Esophagus squamous epithelium (tissue), 5 donors: ENCODE measurements at places on chromosomes 4 and X. TPM values are rescaled to one million over a fixed set of nuclear protein-coding genes. Genes with fewer than 3 reads are reported as not detected.

Gene TBX22
- total RNA-seq, result not detected

Gene TEX13B
- total RNA-seq, result not detected

Gene UCP1
- not detected for total RNA-seq

Gene PORCN
- 11.2 TPM for total RNA-seq

Gene ACSL1
- 69.2 TPM for total RNA-seq

Gene GYG2
- 1.7 TPM for total RNA-seq

Gene PSMD10
- 42.4 TPM for total RNA-seq

Gene SPATA18
- total RNA-seq, result 6.9 TPM

Gene FGFBP1
- 630 TPM for total RNA-seq

Gene ATP1B4
- not detected for total RNA-seq

Gene PDE6B
- 2.7 TPM for total RNA-seq

Gene BEX1
- total RNA-seq, result not detected

Gene NPY2R
- not detected for total RNA-seq

Gene CT45A5
- not detected for total RNA-seq

DNA sequence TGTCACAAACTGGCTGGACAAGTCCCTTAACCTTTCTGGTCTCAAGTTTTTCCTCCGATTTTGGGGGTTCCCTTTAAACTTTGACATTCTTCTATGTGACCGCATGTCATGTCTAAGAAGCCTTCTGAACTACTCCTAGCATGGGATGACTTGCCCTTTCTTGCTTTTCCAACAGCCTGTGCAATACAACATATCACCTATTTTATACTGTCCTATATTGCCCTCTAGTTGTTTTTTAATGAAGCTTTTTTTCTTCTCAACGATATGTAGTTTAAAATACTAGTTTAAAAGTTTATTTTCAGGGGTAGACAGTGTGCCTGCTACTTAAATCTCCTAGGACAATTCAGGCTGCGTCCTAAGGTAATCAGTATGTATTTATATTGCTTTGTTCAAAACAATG lies 1.0 kb upstream of the IGBP1 start:
- DNase-seq, result no peak

DNA sequence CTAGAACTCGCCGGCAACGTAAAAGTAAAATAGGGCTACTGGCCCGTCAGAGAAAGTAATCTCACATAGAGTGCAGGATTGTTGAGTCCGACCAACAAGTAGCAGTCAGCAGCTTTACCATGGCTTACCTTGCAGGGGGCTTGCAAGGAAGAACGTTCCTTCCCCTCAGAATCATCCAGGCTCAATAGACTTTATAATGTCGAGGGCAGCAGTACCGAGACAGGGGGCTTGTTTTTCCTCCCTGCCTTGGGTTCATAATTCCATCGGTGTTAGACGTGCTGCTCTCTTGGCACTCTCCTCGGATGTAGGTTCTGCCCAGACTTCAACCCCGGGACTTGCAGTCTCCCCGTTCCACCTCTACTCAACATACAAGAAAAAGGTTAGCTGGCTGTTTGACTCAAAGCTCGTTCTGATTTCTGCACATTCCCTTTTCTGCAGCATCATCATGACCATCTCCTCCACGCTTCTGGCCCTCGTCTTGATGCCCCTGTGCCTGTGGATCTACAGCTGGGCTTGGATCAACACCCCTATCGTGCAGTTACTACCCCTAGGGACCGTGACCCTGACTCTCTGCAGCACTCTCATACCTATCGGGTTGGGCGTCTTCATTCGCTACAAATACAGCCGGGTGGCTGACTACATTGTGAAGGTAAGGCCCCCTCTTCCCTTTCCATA lies 1.5 kb downstream of the SLC10A4 start:
- no peak for DNase-seq

DNA sequence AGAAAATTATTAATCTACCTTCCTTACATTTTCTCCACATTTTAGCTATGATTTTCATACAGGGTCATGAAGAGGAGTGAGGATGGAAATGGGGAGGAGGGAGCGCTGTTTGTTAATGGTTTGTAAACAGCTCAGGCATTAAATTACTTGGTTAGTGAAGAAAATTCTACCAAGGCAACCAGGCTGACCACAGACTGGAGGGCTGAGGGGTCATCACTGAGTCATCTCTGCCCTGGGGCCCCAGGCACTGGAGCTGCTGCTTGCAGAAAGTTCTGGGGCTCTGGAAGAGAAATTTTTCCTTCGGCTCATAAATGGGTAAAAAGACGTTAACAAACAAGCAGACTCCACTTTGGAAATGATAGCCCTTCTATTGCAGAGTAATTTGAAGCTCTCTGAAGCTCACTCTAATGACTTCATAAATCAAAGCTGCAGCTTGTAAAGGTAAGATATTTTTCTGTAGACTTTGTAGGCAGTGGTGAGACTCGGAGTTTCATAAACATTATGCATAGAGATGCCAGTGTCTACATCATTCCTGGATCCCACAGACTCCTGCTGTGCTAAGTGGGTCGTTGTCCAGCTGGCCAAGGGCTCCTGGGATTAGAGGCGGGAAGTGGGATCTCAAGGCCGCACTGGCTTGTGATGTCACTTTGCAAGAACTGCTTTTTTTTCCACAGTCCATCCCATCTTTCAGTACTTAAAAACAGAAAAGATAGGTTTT lies 159.6 kb downstream of the PTTG2 start:
- no peak for DNase-seq

- no peak for DNase-seq
These were observed 595.4 kb upstream of the AGA start for GRCh38 chr4:178037459-178038214.

- no peak for DNase-seq
These were observed 222.4 kb upstream of the VCX start for GRCh38 chrX:7620560-7620959.

DNA sequence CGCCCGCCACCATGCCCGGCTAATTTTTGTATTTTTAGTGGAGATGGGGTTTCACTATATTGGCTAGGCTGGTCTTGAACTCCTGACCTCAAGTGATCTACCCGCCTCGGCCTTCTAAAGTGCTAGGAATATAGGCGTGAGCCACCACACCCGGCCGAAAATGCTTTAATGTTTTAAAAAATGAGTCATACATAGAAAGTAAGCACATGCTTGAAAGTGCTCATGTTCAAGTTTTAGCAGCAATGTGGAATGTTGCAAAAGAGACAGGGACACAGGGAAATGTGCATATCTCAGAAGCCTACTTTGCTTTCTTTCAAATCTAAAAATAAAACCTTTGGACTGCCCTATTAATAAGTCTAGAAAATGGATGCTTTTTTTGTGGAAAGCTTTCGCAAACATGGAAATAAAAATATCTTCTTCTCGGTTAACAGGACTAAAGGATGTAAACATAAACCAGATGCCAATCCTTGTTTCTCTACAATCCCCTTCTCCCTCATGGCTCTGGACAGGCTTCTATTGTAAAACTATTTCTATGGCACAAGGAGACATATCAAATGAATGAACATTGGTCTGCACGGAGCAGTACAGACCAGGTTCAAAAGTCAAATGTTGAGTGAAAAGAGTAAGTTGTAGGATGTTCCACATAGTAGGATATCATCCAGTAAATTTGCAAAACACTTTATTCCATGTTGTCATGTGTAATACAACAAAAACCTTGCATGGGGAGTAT lies 15.0 kb downstream of the MECP2 start:
- no peak for DNase-seq

- DNase-seq, result no peak
These were observed 63.3 kb downstream of the TBC1D14 start for GRCh38 chr4:6972911-6973310.

GRCh38 chr4:181959121-181959520 lies 284.1 kb upstream of the TENM3 start:
- DNase-seq, result no peak

GRCh38 chrX:140815868-140816267 lies 106.3 kb downstream of the LINC00632 start:
- no peak for DNase-seq

DNA sequence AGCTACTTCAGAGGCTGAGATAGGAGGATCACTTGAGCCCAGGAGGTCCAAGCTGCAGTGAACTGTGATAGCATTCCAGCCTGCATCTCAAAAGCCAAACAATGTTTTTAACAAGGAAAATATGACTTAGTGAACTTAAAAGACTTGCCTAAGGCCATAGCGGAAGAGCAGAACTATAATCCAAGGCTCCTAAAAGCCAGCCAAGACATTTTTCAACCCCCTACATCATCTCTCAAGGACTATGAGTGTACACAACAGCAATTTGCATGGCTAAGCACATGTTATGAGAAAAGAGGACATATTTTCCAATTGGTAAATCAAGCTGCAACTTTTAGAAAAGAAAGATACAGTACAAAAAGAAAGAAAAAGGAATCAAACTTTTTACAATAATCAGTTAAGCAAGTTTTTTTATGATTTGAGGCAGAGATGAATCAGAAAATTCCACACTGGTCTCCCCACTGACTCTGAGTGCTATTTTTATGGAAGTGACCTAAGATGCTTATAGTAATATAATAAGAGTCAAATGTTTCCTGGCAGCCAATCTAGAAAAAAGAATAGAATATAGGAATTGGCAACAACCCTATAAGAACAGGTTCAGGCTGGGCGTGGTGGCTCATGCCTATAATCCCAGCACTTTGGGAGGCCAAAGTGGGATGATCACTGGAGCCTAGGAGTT lies 9.8 kb upstream of the ACOT9 start:
- DNase-seq, result no peak

GRCh38 chr4:182337366-182337765 lies 94.2 kb downstream of the TENM3 start:
- DNase-seq, result no peak

GRCh38 chr4:77082886-77083608 lies 7.3 kb upstream of the CCNI start:
- no peak for DNase-seq

GRCh38 chrX:78075787-78076389 lies 28.2 kb upstream of the PGK1 start:
- no peak for DNase-seq

- DNase-seq, result no peak
These were observed 211.5 kb downstream of the KDR start for GRCh38 chr4:54913751-54914526.

- DNase-seq, result no peak
These were observed 113.8 kb upstream of the NKX1-1 start for GRCh38 chr4:1519787-1520661.

DNA sequence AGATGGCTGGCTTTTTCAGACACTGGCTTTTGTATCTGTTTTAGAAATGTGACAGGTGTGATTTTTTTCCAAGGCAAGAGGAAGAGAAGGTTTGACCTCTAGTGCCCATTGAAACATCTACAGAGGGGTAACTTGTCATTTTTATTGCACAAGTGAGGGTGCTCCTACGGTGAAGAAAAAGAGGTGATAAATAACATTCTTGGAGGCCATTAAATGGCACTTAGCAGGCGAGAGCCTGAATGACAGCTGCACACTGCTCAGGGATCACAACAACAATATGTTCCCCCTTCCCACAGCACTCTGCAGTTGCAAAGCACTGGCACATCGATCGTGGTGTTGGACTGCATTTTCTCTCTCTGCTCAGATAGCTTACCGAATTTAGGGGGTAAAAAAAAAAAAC lies 22.9 kb downstream of the FAM184B start:
- DNase-seq, result no peak

- no peak for DNase-seq
These were observed 606.0 kb downstream of the BCOR start for GRCh38 chrX:39491548-39492297.

GRCh38 chr4:159070742-159071141 lies 32.1 kb upstream of the RAPGEF2 start:
- no peak for DNase-seq

DNA sequence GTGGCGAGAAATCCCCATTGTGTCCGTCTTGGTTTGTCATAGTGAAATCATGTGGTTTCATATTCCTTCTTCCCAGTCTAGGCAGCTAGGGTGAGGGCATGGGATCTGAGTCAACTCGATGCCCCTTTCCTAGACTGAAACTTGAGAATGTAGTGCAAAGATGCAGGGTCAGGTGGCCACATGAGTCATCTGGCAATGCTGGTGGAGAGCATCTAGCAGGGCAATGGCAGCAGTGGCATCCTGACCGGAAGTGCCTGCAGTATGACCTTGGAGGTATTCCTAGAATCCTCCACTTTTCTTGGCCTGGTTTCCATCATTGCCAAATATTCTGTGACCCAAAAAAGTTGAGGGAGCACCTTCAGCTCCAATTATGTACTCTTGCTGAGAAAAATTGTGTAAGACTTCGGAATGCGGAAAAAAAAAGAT lies 39.1 kb upstream of the TMEM184C start:
- no peak for DNase-seq

DNA sequence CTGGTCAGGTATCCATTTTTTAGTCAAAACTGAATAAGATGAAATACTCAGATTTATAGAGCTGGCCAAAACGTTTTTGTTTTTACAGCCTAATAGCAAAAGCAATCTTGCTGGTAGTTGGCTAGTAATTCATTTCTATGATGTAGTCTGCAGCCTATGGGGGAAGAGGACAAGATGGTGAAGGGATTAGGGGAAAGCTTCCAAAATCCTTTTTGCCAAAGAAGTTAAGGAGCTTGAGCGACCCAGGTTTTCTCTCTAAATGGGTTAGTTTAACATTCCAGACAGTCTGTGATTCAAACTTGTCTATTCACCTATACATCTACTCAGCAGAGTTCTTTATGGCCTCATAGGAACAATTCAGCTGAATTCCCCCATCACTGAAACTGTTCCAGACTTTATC lies 89.8 kb upstream of the SPRY1 start:
- DNase-seq, result no peak

DNA sequence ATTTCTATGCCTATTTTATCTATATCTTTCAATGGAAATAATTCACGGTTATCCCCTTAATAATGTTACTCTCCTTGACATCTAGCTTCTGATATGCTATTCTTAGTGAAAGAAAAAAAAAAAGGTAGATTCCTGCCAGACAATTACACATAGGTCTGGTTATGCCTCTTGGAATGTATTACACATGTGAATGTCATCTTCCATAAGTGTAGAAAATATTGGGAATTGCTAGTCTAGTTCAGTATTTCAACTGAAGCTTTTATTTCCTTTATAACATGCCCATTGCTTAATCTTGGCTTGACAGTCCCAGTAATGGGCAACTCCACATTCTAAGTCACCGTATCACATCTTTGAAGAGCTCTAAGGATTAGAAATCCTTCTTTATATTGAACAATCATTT lies 25.4 kb upstream of the PPP1R2C start:
- DNase-seq, result no peak

- DNase-seq, result no peak
These were observed 41.1 kb downstream of the AFF1 start for GRCh38 chr4:86975927-86976326.

- no peak for DNase-seq
These were observed 9.7 kb upstream of the RHOXF1 start for GRCh38 chrX:120125444-120125843.

DNA sequence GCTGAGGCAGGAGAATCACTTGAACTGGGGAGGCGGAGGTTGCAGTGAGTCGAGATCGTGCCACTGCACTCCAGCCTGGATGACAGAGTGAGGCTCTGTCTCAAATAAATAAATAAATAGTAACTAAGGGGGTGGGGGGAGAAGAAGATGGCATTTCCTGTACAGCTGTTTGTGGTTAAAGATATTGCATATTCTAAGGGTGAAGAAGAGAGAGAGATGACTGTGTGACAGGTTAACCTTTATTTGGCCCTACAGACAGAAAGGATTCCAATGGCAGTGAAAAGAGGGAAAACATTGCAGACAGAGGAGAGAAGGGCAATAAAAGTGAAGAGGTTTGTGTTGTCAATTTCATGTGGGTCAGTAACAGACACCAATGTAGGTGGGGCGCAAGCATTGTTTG lies 9.4 kb downstream of the TASL start:
- no peak for DNase-seq
